RCC 7860 (cell line): ENCODE measurements at places on chromosomes 12 and 14.

- no peak for DNase-seq
Measured at GRCh38 chr14:99819514-99819913, 26.3 kb downstream of the EML1 start.

GRCh38 chr12:93198086-93198485 lies 179.6 kb upstream of the NUDT4 start:
- DNase-seq: peak; percentile 96

DNA sequence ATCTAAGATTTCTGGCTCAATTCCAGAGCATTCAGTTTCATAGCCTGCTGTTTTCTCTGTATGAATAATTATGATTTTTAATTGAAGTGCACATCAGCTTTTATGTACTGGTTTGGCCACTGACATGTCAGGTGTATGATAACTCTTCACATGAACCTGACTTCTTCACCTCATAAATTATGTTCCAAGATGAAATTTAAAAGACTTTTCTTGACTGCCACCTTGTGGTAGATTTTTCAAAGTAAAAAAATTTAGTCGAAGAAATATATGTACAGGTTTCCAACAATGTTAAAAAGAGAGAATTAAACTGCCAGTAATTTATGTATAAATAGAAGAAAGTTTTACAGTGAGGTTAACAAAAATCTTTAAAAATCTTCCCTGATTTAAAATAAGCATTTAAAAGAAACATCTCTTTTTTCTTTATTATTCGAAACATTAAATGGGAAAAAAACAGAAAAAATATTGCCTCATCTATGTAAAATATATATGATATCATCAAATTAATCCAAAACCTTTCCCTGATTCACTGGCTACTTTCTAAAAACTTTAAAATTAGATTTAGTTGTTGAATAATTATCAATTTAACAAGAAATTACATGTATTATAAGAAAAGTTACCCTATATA lies 124.9 kb upstream of the ATXN7L3B start:
- no peak for DNase-seq

- peak; percentile 9 for DNase-seq
Measured at GRCh38 chr12:98211909-98212695, 303.3 kb upstream of the TMPO start.

GRCh38 chr12:90940872-90941499 lies 14.0 kb downstream of the CCER1 start:
- DNase-seq: peak; percentile 43

GRCh38 chr14:92302481-92302880 lies 20.5 kb upstream of the SLC24A4 start:
- no peak for DNase-seq

- DNase-seq: no peak
Measured at GRCh38 chr12:29895966-29896365, 112.2 kb upstream of the TMTC1 start.

GRCh38 chr12:106021516-106021915 lies 117.2 kb downstream of the NUAK1 start:
- no peak for DNase-seq

DNA sequence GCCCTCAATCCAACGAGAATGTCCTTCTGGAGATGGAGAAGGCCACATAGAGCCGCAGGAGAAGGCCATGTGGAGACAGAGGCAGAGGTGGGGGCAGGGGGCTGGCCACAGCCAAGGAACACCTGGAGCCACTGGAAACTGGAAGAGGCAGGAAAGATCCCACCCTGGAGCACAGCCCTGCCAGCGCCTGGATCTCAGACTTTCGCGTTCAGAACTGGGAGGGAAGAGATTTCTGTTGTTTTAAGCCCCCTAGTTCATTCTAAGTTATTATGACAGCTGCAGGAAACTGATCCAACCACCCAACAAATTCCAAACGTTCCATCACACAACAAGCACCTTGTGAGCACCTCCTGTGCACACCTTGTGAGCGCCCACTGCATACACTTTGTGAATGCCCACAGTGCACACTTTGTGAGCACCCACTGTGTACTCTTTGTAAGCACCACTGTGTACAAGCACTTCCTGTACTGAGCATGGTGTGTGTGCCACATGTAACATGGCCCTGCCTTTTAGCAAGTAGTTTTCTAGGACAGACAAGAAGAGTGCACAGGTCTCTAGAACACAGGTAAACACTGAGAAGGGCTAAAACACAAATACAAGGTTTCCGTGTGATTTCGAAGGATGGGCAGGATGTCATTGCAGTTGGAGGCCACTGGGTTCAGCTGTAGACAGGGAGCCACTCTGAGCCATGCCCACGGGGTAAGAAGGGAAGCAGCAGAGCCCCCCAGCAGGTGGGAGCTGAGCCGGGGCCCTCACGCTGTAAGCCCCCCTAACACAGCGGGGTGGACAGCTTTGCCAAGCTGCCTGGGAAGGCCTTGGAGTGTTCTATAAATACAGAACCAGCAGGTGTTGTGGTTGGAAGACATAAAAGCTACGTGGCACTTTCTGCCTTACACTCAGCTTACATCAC lies 15.4 kb downstream of the RIMBP2 start:
- DNase-seq: no peak

- DNase-seq: peak; percentile 22
Measured at GRCh38 chr14:53152887-53153701, at the start of gene DDHD1. TSS of gene DDHD1 (minus strand) at chr14:53153323. CDS start at chr14:53153098, 225 bp downstream.

GRCh38 chr14:24198814-24199524 lies 3.7 kb upstream of the TM9SF1 start:
- no peak for DNase-seq
